GM12865 (cell line): ENCODE measurements at places on chromosomes 11 and 22.

GRCh38 chr11:27381238-27381666 is 18.2 kb upstream of the CCDC34 start:
- no peak for DNase-seq

DNA sequence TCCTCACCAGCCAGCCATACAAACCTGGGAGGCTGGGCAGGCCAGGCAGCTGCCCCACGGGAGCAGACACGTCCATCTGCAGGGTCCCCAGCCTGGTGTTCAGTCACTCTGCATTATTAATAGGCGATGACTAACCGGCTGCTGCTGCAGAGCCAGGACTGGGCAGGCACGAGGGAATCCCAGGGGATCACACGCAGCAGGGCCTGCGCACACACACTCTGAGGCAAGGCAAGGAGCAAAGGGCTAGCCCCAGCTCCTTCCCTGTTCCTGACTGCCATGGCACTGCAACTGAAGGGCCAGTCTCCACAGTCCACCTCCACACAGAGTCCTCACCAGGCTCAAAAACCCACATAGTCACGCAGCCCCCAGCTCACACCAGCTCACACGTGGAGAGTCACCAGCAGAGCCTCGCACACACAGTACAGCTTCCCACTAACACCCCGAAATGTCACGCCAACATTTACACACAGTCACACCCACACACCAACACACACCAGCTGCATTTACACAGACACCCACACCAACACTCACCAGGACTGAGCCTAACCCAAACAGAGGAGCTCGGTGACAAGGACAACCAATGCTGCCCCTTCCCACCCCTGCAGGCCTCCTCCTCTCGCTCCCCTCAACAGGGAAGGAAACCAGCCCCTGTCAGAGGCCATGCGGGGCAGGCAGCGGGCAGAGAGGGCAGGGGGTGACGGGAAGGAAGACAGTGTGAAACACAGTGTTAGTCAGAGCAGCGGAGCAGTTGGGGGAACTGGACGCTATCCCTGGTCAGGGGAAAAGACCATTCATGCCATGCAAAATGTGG is 47.3 kb downstream of the NRXN2 start:
- peak; percentile 45 for DNase-seq

DNA sequence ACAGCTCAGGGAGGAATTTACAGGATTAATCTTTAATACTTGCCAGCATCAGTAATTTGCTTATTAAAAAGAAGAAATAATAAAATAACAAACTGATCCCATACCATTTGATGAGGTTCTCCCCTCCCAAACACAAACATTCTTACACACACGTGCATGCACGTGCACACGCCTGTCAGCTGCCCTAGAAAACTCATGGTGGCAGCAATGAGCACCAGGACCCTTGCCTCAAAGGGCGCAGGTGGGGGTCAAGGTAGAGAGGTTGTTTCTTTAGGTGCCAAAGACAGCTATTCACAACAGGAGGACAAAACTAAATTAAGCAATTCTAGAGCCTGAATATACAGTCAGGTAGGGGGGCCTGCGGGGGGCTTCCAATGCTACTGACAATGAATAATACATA is 219.3 kb downstream of the BUD13 start:
- DNase-seq, result no peak

DNA sequence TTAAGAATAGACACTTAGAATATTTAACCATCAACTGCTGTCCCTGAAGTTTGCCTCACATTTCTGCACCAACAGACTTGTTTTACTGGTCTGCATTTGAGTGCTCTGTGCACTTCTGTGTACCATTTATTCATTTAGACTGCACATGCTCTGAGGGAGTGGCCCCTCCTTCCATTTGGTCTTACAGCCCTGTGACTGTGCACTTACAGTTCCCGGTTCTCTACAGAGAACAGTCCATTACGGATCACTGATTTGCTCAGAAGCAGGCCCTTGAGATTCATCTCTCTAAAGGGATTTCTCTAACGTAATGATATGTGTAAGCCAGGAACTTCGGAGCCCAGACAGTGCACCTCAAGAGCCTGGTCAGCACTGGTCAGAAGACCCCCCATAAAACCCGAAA is 247.3 kb upstream of the BLID start:
- DNase-seq, result no peak

DNA sequence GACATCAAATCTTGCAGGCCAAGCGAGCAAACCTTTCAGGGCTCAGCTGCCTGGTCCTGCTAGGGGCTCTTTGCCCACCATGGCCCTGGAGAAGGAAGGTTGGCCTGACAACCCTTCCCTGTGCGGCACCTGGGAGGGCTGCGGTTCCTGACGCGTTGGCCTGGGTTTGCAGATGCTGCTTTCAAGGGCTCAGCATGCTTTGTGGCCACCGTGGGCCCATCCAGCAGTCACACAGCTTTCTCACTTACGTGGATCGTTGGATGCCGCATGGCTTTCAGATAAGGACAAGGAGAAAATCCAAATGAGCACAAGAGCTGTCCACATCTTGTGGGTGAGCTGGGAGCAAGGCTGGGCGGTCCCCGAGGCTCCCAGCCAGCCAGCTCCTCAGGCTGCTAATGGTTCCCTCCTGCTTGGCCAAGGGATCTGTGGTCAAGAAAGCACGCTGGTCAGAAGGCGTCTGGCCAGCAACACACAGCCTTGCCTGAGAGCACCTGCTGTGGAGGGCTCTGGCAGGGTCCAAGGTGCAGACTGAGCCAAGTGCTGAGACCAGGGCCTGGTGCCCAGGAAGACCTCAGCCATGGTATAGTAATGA is 8.2 kb downstream of the C11orf24 start:
- no peak for DNase-seq

GRCh38 chr11:93497596-93497995 is 45.6 kb downstream of the SMCO4 start:
- no peak for DNase-seq

DNA sequence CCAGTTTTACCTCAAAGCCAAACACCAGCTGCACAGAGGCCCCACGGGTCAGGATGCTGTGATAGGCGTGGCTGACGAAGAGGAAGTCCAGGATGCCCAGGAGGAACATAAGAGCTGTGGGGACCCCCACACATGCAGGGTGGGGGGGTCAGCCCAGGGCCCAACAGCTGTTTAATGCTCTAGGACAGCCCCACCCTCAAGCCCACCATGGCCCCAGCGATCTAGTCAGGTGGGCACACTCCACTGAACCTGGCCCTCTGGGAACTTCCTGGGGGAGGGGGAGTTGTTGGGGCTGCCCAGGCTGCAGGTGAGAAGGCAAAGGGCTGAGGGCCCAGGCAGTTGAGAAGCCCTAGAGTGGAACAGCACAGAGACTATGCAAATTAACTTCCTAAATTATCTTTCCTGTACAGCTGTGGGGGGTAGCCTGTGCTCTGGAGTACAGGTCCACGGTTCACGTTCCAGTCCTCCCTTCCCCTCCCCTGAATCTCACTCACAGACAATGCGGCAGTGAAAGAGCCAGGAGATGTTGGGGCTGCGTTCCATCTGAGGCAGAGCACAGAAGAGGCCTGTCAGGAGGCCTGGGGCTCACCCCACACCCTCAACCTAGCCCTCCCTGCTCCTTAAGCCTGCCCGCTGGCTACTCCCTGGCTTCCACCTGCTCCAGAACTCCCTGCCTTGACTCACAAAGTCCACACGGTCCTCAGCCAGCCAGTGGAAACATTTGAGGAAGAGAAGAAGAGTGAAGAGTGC is 1.9 kb downstream of the SYVN1 start:
- peak; percentile 82 for DNase-seq

DNA sequence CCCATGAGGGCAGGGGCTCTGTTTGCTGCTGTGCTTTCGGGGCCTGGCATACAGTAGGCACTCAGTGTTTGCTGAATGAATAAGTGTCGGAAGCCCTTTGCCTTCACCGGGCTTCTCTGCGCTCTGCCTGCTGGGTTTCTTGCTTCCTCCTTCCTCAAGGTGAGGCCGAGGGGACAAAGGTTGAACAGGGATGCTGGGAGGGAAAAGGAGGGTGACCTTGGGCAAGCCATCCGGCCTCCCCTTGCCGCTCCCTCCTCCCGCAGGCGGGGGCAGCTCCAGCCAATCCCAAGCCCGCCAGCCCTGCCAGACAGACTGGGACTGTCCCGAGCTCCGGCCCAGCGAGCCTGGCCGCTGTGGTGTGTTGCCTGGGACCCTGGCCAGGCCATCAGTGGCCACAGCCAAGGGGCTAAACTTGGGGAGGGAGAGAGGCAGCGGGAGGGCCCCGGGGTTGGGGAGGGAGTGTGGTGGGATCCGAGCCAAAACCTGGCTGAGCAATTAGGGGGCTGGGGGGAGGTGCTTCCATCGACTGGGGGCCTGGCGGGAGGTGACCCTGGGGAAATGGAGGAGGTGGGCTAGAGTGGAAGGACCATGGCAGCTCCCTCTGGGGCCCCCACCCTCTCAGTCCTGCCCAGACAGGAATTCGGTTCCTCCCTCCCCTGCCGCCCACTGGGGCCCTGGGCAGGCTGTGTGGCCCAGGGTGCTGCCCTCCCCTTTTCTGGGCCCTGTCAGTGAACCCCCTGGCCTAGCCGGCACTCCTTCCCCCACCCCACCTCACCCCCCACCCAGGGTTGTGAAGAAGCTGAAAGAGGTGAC is 3.4 kb upstream of the RCOR2 start:
- no peak for DNase-seq

DNA sequence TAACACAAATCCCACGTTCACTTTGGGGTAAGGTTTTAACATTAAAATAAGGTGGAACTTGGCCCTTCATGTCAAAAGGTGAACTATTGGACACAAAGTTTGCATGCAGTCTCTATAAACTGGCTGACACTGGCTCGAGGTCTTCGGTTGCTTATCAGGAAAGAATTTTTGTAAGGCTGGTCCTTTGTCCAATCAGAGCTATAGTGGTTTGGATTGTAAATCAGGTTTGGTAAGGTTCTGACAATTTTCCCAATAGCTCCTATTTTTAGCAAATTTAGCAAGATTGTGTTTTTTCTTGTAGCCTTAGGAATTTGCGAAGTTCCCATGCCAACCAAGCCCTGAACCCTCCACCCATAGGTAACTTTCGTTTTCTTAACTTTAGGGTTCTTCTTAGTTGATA is 17.6 kb upstream of the MED17 start:
- DNase-seq, result no peak
